NCI-H2171 (cell line): ENCODE measurements at places on chromosomes 16 and 17.

GRCh38 chr16:10601444-10602408 is 21.3 kb upstream of the EMP2 start:
- peak; percentile 18 for DNase-seq

DNA sequence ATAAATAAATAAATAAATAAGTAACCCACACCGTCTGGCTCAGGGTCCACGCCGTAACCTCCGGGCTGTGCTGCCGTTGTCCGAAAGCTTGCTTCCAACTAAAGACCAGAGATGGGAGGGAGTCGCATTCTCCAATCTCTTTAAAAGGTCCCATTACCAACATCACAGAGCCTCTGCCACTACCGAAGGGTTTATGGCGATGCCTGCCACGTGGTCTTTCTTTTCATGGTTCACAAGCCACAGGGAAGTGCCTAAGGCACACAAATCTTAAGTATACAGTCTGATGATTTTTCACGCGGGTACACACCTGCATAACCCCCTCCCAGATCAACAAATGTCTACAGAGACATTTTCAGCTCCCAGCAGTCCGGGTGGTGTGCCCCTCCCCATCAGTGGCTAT is 1.4 kb downstream of the COTL1 start:
- no peak for DNase-seq

DNA sequence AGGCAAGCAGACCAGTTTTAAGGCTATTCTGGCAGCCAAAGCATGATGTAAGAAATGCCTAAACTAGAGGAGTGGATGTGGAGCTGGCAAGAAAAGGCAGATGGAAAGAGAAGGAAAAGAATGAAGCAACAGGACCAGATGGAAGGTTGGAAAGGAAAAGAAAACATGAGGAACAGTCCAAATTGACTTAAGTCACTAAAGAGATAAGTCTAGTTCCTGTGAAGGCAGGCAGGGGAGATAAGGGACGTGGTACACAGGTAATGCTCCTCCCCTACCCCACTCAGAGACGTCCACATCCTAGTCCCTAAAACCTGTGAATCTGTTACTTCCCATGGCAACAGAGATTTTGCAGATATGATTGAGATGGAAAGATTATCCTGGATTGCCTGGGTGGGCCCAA is 43.5 kb downstream of the TEX2 start:
- DNase-seq = no peak

DNA sequence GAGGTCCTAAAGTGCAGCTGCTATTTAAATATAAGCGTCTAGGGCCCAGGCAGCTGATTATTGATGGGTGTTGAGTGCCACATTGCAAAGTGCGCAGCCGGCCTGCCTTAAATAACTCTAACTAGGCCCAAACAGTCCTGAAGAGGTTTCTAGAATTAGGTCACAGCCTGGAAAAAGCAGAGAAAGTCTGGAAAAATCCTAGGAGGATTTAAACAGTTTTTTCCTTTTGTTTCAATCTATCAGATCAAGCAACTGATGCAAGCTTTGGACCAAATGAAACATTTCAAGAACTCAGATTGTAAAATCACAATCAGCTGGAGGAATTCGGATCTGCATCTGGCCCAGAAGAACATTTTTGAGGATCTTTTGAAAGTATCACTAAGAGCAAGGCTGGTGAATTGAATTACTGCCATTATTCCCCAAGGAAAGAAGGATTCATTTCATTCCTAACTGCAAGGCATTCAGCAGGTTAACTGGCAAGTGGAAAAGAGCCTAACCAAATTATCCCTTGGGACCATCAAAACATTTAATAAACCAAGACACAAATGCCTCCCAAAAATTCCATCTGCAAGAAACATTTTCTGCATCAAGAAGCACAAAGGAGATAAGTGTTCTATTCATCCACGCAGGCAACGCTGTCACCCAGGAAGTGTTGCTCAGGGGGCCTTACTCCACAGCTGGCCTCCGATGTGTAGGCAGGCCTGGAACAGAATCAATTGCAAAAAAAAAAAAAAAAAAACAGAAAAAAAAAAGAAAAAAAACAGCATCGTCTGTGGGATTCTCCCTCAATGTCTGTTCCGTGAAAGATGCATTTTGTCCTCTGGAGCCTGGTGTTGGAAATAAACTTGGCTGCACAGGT is 46.1 kb downstream of the IRX3 start:
- peak; percentile 13 for DNase-seq

GRCh38 chr16:7998789-7999453 is 591.4 kb downstream of the TMEM114 start:
- no peak for DNase-seq
